ENCODE measurements at places on chromosomes 2 and 18. TPM values are rescaled to one million over a fixed set of nuclear protein-coding genes. Genes with fewer than 3 reads are reported as not detected.

DNA sequence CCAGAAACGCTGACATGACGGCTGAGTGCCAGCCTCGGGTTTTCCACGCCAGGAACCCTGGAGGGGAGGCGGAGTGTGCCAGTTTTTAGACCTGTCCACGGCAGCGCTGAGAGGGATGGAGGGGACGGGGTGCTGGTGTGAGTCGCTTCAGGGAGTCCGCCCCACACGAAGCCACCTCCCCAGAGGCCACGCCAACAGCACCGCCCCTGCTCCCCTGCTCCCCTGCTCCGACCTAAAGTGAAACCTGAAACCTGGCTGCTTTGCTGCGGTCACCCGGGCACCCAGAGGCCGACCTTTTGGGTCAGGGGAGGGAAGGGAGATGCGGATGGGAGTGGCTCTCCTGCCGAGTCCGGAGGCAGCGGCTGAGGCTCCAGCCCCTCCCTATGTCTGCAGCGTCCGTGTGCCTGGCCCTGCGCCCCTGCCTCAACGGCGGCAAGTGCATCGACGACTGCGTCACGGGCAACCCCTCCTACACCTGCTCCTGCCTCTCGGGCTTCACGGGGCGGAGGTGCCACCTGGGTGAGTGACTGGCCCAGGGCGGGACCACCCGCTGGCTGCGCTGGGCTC lies 38.1 kb downstream of the SNED1 start:
- DNase-seq, result peak; percentile 61

Gene NAT8
- total RNA-seq, result 25.4 TPM

Gene GKN2
- not detected for total RNA-seq

Gene IL36G
- total RNA-seq, result not detected

DNA sequence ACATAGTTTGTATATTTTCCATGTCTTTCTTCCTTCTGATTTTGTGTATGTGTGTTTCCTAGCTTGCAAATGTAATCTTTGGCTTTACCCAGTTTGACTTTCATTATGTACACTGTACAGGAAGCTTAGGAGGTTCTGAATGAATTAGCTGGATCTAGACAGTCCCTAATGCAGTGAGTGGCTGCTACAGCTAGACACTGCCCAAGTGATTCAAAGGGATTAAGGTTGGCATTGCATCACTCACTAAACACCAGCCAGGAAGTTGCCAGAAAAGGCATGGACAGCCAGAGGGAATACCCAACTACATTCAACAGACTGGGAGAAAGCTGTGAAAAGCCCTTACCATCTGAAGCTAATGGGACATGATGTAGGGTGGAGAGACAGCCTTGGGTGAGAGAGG lies 316.0 kb upstream of the MEX3C start:
- DNase-seq, result no peak

DNA sequence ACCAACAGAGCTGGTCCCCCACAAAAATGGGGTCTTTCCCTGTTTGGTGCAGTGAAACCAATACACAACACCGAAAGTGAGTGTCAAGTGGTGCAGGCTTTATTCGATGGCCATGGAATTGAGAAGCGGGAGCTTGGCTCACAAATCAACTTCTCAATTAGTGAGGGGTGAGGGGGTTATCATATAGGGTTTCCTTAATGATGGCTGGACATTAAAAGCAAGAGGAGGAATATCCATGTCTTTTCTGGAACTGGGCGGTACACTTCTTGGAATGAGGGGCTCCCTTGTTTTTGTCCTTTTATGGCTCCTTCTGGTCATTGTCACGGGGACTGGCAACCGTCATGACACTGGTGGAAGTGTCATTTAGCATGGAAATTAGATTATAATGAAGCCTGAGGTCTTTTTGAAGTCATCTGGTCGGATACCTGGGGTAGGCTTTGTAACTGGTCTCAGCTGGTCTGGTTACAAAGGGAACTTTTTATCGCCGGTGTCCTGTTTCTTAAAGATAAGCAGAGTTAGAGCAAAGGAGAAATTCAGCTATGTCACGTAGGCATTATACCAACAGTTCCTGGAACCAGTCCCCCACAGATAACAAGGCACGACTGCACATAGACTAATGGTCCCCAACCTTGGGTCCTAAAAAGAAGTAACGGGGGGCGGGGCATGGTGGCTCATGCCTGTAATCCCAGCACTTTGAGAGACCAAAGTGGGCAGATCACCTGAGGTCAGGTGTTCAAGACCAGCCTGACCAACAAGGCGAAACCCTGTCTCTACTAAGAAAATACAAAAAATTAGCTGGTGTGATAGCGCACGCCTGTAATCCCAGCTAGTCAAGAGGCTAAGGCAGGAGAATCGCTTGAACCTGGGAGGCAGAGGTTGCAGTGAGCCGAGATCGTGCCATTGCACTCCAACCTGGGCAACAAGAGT lies 93.5 kb upstream of the NDUFV2 start:
- DNase-seq, result no peak

Gene ADCYAP1
- not detected for total RNA-seq

DNA sequence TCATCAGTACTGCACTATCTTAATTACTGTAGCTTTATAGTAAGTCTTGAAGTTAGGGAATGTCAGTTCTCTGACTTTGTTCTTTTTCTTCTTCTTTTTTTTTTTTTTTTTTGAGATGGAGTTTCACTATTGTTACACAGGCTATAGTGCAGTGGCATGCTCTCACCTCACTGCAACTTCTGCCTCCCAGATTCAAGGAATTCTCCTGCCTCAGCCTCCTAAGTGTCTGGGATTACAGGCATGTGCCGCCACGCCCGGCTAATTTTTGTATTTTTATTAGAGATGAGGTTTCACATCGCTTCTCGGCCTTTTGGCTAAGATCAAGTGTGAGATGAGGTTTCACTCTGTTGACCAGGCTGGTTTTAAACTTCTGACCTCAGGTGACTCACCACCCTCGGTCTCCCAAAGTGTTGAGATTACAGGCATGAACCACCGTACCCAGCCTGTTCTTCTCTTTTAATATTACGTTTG lies 41.9 kb upstream of the TANC1 start:
- no peak for DNase-seq

DNA sequence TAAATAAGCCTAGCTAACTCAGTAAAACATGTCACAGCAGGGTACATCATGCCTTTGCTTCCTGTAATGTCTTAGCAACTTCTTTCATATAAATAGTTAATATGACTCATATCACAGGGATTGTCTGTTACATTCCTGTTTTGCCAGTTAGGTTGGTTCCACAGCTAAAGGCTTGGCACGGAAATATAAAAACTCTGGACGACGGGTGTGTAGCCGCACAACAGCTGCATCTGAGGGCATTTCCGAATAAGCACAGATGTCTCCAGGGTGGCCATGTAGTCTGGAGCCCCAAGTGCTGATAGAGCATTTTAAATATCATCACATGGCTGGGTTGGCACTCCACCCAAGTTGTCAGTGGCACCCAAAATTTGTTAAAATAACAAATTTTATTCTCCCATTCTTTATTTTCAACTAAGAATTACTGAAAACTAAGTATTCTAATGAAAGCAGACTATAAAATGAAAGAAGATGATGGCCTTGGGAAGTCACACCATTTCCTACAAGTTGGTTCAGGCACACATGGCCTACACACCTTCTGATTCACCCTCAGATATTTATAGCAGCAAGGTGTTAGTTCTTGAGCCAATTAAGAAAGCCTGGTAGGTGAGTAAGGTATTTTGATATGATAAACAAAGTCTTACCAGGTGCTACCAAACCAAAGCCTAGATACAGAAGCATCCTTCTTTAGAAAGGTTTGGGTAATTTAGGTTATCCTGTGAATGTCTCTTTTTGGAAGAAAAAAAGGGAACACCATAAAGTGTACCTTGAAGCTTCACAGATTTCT lies 61.8 kb upstream of the STK17B start:
- DNase-seq, result no peak

GRCh38 chr2:31430439-31431165 lies 16.1 kb upstream of the XDH start:
- no peak for DNase-seq

Gene KCNG2
- 2.3 TPM for total RNA-seq

DNA sequence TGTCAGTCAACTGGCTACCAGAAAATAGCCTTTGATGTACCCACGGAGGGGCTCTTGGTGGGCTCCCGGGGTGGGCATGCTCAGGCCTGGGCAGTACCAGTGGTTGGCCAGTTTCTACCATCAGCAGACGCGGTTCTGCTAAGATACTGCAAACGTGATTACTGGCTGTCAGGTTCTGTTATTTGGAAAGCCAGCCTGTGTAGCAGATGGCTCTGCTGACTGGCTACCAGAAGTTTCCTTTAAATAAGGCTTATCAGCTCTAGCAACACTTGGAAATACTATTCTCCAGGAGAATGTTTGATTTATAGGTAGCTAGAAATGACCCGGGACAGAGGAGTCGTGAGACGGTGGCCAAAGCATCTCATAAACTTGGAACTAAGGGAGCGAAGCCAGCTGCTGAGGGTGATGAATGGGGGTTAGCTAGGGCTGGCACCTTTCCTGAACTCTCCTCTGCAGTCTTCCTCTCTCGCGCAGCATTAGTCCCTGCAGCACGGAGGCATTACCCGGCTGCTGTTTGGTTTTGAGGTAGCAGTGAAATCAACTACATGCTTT lies 171.9 kb downstream of the AGAP1 start:
- DNase-seq, result no peak

- peak; percentile 73 for DNase-seq
Observed at GRCh38 chr2:73257425-73258125, 23.5 kb downstream of the CCT7 start.

- DNase-seq, result no peak
Observed at GRCh38 chr18:50654658-50655550, 95.0 kb downstream of the MAPK4 start.

DNA sequence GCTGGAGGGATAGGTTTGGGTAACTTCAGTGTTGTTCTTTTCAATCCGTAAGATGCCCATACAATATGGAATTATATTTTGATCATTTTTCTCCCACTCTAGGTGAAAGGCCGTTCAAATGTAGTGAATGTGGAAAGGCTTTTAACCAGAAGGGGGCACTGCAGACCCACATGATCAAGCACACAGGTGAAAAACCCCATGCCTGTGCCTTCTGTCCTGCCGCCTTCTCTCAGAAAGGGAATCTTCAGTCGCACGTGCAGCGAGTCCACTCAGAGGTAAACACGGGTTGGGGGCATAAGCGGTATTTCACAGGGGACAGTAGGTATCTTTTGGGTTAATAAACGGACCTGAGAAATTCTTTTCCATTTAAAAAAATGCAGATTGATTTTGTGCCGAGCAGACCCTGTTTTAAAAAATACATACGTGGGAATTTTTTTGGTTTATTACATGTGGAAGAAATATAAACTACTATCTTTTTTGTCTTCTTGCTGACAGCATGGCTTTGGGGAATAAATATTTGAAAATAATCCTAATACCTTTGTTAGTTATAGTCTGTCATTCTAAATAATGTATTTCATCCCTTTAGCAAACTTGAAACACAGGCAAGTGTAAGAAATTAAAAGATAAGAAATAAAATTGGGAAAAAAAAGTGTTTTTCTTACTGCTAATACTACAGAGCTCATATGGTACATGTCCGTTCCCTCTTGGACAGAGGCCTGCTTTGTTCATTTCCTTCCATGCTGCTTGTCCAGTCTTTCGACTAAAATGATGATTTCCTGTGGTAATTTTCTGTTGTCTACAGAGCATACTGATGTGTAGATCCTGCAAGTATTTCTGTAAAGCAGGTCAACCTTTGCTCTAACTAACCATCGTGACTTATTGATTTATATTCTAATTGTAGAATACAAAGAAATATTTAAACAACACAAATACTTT lies 53.3 kb downstream of the ZNF236 start:
- DNase-seq, result peak; percentile 66

DNA sequence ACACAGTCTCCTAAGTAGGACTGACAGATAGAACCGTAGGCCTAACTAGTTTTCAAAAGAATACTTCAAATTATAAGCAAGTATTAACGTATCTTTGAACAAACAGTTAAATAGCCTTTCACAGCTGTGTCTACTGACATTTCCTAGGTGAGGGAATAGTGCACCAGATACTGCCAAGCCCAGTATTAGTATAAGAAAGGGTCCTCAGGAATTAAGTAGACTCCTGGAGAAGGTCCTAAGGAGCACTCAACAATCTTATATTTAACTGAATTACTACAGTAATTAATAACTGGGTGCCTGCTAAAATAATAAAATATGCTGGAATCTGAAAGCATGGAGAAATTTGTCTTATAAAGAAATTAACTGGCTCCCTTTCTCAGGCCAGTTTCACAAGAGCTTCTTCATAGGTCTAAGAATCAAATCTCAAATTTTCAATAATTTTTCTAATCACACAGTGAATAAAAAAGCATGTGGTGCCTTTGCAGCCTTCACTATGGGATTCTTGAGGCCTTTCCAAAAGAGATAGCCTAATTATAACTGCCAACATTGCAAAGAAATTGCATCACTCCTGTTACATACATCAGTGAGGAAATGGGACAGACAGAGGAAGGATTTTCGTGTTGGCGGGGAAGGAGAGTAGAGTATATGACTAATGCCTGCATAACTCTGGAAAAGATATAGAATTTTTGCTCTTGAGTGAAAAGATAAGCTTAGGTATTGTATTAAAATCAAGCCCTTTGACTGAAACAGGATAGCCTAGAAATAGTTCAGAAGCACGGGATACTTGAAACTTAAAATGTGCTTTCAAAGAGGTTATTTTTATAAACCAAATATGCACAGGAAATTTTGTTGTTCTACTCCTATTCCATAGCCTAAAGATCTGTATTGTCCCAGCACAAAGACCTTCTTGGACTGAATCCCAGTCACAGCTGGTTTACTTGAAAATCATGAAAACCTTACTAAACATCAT lies 228.6 kb upstream of the STK17B start:
- no peak for DNase-seq

GRCh38 chr2:128299628-128300027 lies 19.0 kb downstream of the HS6ST1 start:
- no peak for DNase-seq

- DNase-seq, result no peak
Observed at GRCh38 chr18:72261590-72261989, 282.6 kb downstream of the CBLN2 start.

DNA sequence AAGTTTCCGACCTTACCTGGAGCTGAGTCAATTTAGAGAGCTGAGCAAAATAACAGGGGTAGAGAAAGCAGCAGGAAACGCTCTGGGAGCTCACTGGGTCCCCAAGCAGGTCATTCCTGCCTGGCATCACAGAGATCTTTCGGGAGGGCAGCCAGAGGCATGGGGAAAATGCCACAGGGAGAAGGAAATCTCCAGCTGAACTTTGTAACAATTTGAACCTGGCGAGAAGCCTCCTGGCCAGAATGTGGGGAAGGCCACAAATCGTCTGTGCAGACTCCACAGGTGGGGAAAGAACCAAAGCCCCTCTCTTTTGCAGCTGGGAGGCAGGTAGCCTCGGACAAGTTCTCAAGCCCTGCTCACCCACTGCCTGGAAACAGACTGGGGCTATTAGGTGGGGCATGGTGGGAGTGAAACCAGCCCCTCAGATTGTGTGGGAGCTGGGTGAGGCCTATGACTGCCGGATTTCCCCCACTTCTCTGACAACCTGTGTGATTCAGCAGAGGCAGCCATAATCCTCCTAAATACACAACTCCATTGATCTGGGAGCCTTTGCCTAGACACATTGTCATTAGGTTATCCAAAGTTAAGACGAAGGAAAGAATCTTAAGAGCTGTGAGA lies 53.9 kb downstream of the INO80D start:
- no peak for DNase-seq

- peak; percentile 32 for DNase-seq
Observed at GRCh38 chr2:233435436-233436190, 81.3 kb downstream of the DGKD start.

GRCh38 chr2:24985511-24985910 lies 13.8 kb upstream of the DNAJC27 start:
- DNase-seq, result no peak
